Naive B cell (primary cell): ENCODE measurements at places on chromosomes 11 and 22.

DNA sequence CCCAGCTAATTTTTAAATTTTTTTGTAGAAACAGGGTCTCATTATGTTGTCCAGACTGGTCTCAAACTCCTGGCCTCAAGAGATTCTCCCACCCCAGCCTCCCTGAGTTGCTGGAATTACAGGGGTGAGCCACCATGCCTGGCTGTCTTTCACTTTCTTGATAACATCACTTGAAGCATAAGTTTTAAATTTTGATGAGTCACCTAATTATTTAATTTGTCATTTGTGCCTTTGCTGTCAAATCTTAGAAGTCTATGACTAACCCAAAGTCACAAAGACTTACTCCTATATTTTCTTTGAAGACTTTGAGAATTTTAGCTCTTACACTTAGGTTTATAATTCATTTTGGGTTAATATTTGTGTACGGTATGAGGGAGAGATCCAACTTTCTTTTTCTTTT, 14.5 kb upstream of the MSANTD2 start:
- no peak for DNase-seq
- H3K4me3 ChIP-seq: no peak overlapping the region
- H3K27ac ChIP-seq: no peak overlapping the region
- no peaks in the 10 kb centered on the region for H3K36me3 ChIP-seq
- H3K4me1 ChIP-seq: no peaks in the 10 kb centered on the region

DNA sequence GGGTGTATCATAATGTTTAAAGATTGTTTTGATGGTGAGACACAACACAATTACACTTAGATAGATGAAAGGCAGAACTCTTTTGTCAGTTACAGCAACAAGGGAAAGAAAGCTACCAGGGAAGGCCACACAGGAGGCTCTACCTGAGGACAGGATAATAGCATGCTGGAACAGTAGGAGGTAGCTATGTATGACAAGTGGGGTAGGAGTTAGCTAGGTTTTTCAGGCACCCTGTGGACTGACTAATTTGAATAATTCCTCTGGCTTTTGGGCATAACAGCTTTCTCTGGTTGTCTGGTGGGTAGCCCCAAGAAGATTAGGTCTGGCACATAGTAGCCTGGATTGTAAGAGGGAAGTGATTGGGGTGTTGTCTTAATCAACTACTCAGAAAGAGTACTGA, 475.4 kb upstream of the CHORDC1 start:
- no peaks in the 10 kb centered on the region for H3K36me3 ChIP-seq
- H3K4me3 ChIP-seq: no peak overlapping the region
- no peak overlapping the region for H3K27ac ChIP-seq

DNA sequence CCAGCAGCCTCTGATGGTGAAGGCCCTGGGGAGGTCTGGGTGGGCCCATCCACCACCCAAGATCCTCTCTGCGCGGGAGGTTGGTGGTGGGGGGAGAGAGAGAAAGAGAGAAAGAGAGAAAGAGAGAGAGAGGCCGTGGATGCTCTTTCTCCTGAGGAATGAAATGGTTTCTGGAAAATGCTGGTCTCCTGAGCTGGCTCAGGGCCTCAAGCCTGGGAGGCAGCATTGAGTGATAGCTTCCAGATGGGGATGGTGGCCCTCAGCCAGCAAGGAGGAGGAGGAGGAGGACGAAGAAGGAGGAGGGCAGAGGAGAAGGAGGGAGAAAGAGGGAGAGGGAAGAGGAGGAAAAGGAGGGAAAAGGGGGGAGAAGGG, 4.6 kb downstream of the TSPAN32 start:
- H3K36me3 ChIP-seq: no peaks in the 10 kb centered on the region
- H3K4me1 ChIP-seq: peaks cover 20% of the 10 kb centered on the region
- peak overlapping the region; percentile 39 for H3K4me3 ChIP-seq
- no peak for DNase-seq
- no peaks in the 10 kb centered on the region for H3K27me3 ChIP-seq
- H3K27ac ChIP-seq: peak overlapping the region; percentile 86

- DNase-seq: no peak
- no peaks in the 10 kb centered on the region for H3K27me3 ChIP-seq
- no peak overlapping the region for H3K4me3 ChIP-seq
- H3K36me3 ChIP-seq: peaks cover 10% of the 10 kb centered on the region
These were observed 1046.3 kb downstream of the BRD1 start for GRCh38 chr22:48781391-48781790.

DNA sequence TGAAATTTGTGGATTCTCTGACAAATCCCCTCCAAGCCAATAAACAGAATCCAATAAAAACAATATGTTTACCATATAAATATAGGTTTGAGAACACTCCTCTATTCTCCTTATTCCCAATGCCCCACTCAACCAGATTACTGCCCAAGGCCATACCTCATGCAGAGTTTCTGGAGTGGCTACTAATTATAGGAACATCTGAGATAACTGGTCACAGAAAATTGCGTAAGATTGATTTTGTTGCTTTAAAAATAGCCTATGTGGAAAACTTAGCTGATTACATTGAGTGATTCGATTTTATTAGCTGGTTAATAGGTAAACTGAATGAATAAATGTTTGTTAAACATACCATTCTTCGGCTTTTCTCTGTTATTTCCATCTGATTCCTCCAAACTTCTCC, 48.0 kb downstream of the ME3 start:
- no peak for DNase-seq
- no peaks in the 10 kb centered on the region for H3K27me3 ChIP-seq
- no peaks in the 10 kb centered on the region for H3K4me1 ChIP-seq

GRCh38 chr22:49046546-49047361, 780.9 kb downstream of the BRD1 start:
- no peaks in the 10 kb centered on the region for H3K27me3 ChIP-seq
- no peak for DNase-seq
- H3K4me1 ChIP-seq: no peaks in the 10 kb centered on the region
- H3K36me3 ChIP-seq: no peaks in the 10 kb centered on the region
- no peak overlapping the region for H3K4me3 ChIP-seq

DNA sequence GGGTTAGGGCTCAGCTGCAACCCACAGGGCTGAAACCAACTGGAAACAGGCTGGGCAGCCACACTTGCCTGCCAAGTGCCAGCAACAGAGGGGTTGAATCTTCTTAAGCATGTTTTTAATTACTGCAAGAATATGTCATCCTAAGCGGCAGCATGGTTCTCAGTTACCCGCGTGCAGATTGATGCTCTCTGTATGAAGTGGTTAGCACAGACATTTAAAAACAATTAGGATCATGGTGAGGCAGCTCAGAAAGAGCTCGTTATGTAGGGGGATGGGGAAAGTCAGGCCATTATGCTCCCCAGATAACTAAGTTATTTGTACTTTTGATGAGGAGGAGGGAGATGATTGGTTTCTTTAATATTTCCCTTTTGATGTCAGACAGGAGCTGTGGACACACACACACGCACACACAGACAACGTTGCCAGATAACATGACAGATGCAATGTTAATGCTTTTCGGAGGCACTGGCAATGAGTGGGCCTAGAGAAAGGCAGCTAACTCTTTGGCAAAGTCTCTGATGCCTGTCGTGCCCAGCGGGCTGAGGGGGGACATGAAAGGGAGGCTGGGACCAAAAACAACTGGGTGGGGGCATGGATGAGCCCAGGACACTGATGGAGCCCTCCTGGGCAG, 389.7 kb downstream of the NXPE2 start:
- H3K4me1 ChIP-seq: no peaks in the 10 kb centered on the region
- H3K4me3 ChIP-seq: no peak overlapping the region
- H3K27me3 ChIP-seq: no peaks in the 10 kb centered on the region
- no peak for DNase-seq
- H3K27ac ChIP-seq: no peak overlapping the region

- no peak overlapping the region for H3K4me3 ChIP-seq
- no peaks in the 10 kb centered on the region for H3K36me3 ChIP-seq
- no peak for DNase-seq
- H3K4me1 ChIP-seq: peaks cover 35% of the 10 kb centered on the region
- H3K27ac ChIP-seq: no peak overlapping the region
These were observed 3.0 kb downstream of the ELMOD1 start for GRCh38 chr11:107593951-107594350.

DNA sequence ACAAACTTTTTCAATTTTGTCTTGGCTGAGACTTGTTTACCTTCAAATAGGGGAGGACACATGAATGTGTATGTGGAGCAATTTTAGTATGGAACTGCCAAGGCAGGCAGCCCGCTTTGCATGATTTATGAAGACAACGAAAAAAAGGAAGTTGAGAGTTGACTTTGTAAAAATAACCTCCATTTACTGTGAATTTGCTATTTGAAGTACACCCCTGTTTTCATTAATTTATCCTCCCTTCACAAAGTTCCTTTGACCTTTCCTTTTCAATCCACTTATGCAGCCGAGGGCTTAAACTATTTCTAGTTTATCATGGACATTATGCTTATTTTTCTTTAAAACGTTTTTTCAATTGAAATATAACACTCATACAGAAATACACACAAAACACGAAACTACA, 369.6 kb upstream of the CADM1 start:
- peaks cover 8% of the 10 kb centered on the region for H3K27me3 ChIP-seq
- DNase-seq: no peak
- H3K36me3 ChIP-seq: no peaks in the 10 kb centered on the region
- H3K4me3 ChIP-seq: no peak overlapping the region
- peaks cover 7% of the 10 kb centered on the region for H3K4me1 ChIP-seq

DNA sequence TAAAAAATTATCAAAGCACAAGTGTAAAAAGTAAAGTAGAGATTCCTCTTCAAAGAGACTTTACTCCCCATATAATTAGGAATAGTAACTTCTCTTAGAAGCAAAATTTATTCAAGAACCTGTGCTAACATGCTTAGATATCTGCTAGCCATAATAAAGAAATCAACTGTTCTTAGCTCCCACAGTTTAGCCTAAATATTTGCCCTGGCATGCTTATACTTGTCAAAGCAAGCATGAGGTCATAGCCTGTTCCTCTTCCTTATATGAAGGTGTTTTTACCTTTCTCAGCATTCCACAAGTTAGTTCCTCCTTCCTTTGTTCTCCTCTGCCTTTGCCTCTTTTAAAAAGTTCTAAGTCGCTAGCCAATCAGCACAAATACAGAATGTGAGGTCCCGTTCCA, 30.3 kb downstream of the RIC3 start:
- no peak overlapping the region for H3K4me3 ChIP-seq
- peaks cover 8% of the 10 kb centered on the region for H3K36me3 ChIP-seq
- H3K27me3 ChIP-seq: no peaks in the 10 kb centered on the region

- no peak overlapping the region for H3K4me3 ChIP-seq
- H3K4me1 ChIP-seq: peaks cover 7% of the 10 kb centered on the region
- H3K36me3 ChIP-seq: no peaks in the 10 kb centered on the region
- no peak for DNase-seq
These were observed 53.3 kb upstream of the CLDN5 start for GRCh38 chr22:19577422-19577966.

DNA sequence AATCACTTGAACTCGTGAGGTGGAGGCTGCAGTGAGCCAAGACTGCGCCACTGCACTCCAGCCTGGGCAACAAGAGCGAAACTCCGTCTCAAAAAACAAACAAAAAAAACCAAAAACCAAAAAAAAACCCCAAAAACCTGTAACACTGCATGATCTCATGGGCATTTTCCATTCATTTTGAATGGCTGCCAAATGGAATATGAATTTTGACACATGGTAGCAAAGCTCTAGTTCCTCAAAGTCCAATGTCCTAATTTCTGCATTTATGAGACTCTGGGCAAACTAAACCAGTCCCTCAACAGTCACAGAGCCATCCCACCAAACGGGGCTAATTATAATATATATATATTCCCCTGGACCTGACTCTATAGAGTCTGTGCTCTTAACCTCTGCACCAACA, 61.8 kb downstream of the SGSM3 start:
- H3K4me1 ChIP-seq: peaks cover 56% of the 10 kb centered on the region
- H3K4me3 ChIP-seq: no peak overlapping the region
- no peak for DNase-seq
- peaks cover 22% of the 10 kb centered on the region for H3K36me3 ChIP-seq
